ENCODE measurements at places on chromosomes 13 and 19.

DNA sequence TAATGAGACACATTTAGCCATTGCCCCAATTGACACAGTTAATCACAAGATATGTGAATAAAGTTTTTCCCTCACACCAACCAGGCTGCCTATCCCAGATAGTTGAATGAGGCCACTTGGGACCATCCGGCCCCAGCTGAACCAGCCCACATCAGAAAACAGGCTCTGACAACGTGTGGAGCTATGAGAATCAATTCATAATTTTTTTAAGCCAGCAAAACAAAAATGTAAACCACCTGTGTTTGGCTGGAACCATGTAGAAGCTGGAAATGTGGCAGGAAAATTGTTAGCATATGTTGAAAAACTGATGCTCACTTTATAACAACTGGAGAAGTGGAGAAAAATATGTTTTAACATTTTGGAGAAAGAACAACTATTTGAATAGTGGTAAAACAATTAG lies 1161.3 kb downstream of the SLITRK1 start:
- no peak for DNase-seq

GRCh38 chr13:50529154-50529882 lies 314.2 kb downstream of the DLEU7 start:
- DNase-seq, result no peak

GRCh38 chr19:38361633-38362075 lies 12.7 kb upstream of the PSMD8 start:
- peak; percentile 45 for DNase-seq

GRCh38 chr19:19459073-19459472 lies 53.6 kb downstream of the GATAD2A start:
- no peak for DNase-seq

DNA sequence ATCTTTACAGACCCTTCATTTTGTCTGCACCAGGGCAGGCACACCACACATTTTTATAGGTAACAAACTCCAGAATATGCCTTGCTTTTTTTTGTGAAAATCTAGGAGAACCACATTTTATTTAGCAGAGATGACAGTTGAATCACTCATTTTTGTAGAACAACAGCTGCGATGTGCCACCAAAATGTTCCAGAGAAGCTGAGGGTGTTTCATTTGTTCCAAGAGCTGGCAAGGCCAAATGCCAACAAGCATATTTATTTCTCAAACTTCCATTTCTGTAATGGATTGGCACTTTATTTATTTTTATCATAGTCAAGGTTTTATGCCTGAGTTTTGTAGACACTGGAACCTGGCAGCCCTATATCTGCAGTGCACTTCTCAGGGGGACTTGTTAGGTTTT lies 10.4 kb downstream of the OLFM4 start:
- no peak for DNase-seq

DNA sequence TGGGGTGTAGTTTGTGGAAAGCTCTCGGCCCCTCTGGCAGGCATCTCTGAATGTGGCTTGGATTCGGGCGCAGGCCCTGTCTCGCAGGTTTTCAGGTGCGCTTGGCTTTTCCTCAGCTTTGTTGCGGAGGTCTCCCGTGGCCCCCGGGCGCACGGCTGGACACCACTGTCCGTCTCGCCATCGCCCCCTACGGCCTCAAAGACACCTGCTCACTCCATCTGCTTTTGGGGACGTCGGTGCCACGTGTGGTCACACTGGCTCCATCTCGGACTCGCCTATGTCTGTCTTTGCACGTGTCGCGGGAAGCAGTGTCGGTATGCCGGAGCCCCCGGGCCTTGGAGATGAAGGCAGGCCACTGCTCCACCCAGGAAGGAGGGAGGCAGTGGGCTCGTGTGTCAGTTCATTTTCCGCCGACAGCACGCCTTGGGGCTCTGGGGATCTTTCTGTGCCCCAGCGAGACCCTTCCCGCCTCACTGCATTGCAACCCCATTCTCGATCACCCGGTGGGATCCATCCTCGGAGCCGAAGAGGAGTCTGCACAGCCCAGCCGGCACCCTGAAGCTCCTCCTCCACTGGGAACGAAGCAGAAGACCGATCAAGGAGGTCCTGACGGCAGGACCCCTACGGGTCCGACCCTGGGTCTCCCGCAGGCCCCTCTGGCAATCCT lies 42.1 kb downstream of the ZNF146 start:
- no peak for DNase-seq

DNA sequence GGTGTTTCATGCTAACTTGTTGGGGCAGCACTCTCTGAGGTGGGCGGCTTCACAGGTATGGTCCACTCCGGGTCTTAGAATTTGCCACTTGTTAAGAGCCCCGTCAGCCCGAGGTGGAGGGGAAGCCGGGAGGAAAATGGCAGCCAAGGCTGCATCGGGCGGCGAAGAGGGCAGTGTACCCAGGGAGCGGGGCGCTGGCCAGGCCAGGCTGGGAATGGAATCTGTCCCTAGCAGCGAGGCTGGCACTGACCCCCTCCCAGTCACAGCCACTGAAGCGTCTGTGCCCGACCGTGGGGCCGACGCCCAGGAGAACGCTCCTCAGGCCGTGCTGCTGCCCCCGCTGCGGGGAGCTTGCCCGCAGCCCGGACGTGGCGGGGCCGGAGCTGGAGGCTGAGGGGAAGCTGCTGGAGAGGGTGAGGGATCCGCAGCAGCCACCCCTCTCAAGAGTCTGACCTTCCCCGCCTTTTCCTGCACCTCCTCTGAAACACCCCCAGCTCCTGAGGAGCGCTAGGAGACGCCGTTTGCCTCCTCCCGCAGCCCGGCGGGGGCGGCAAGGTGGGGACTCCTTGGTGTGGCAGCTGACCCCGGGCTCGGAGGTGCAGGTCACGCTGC lies 313.8 kb upstream of the SPRY2 start:
- no peak for DNase-seq

DNA sequence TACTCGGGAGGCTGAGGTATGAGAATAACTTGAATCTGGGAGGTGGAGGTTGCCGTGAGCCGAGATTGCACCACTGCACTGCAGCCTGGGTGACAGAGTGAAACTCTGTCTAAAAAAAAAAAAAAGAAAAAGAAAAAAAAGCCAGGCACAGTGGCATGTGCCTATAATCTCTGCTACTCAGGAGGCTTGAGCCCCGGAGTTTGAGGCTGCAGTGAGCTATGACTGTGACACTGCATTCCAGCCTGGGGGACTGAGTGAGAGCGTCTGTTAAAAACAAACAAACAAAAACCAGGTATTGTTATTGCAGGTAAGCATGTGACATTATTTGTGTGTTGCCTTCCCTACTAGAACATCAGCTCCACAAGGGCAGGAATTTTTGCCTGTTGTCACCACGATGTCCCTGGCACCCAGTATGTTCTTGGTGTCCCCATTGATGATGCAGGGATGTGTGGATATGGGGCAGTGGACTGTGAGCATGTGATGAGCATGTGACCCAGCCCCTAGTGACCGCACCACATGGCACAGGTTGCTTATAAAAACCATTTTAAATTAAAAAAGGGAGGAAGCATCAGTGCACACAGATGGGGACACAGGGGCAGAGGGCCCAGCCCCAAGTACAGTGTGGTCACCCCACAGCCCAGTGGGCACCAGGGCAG lies 1.6 kb upstream of the KANK2 start:
- no peak for DNase-seq

DNA sequence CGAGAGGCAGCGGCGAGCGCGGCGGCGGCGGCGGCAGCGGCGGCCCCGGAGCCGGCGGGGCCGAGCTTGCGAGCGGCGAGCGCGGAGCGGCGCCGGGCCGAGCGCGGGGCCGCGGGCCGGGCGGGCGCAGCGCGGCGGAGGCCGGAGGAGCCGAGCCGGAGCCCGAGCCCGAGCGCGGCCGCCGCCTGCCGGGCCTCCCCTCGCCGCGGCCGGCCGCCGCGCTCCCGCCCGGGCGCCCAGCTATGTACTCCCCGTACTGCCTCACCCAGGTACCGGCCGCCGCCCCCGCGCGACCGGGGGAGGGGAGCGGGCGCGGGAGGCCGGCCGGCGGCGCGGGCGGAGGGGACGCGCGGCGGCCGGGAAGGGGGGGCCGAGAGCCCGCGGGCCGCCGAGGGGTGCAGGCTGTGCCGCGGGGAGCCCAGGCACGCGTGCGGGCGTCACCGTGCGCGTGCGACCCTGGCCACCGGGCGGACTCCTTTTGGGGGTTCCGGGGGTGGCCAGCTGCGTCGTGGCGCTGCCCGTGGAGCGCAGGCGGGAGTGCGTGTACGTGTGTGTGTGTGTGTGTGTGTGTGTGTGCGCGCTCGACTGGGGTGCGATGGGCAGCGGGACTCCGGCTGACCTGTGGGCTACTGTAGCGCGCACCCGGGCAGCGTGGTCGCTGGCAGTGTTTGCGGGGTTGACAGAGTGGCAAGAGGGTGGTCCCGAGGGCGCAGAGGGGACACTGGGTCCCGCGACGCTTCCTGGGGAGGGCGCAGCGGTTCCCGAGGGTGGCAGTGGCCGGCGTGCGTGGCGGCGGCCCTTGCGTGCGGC lies 526 bp downstream of the NFIX start:
- no peak for DNase-seq

- DNase-seq, result no peak
Observed at GRCh38 chr19:48395170-48395455, 1.6 kb downstream of the GRIN2D start.

- no peak for DNase-seq
Observed at GRCh38 chr19:29323021-29323430, 110.1 kb upstream of the UQCRFS1 start.

DNA sequence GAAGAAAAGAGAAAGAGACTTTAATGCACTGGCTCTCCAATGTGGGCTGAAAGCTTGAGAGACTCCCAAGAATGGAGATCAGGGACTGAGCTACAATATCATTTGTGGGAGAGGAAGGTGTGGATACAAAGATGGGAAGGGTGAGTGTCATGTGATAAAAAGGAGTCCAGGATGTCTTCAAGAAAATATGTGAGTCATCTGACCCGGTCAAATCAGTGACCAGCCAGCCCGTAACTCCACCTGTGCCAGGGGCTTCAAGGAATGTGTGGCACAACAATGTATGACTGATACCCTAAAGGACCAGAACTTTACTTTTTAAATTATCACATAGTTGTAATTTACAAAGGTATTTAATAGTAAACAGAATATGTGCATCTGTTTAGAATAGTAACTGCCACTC lies 97.2 kb downstream of the DOCK9 start:
- DNase-seq, result no peak

- DNase-seq, result no peak
Observed at GRCh38 chr13:110910013-110910890, 4.6 kb downstream of the ANKRD10 start.

DNA sequence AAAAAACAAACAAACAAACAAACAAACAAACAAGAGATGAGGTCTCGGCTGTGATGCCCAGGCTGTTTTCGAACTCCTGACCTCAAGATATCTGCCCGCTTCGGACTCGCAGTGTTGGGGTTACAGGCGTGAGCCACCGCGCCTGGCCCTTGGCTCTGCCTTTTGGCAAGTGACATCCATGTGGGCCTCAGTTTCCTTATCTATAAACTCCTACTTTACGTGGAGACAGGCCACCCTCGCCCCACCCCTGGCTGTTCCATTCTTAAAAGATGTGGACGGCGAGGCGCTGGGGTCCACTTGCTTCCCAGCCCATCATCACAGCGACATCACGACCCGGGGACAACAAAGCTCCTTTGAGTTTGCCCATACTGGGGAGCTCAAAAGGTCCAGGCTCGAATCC lies 1.7 kb downstream of the TSSK6 start:
- DNase-seq, result no peak

GRCh38 chr19:54189145-54189734 lies at the start of gene MBOAT7:
Gene MBOAT7, minus strand, starts transcription at chr19:54189580. Its CDS starts 1,072 bp downstream, at chr19:54188508.
- DNase-seq, result peak; percentile 99

DNA sequence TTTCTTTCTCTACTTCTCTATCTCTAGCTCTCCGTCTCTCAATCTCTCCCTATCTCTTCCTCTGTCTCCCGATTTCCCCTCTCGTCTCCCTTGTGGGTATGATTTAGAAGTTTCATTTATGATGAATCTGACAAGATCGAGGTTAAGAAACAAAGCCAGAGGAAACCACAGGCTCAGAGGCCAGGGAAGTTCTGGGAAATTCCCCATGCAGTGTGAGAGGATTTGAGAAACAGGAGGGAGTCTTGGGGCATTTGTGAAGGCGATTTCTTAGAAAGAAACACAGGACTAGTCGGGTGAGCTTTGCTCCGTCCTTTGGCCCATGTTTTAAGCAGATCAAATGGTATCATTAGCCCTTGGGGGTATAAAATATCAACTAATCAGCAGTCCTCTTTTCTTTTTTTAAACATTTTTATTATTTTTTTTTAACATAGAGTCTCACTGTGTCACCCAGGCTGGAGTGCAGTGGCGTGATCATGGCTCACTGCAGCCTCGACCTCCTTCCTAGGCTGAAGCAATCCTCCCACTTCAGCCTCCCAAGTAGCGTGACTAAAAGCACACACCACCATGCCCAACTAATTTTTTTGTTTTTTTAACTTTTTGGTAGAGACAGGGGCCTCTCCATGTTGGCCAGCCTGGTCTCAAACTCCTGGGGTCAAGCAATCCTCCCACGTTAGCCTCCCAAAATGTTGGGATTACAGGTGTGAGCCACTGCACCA lies 25.8 kb downstream of the TNFSF9 start:
- DNase-seq, result no peak

GRCh38 chr19:16345457-16345856 lies 20.8 kb downstream of the KLF2 start:
- DNase-seq, result no peak

DNA sequence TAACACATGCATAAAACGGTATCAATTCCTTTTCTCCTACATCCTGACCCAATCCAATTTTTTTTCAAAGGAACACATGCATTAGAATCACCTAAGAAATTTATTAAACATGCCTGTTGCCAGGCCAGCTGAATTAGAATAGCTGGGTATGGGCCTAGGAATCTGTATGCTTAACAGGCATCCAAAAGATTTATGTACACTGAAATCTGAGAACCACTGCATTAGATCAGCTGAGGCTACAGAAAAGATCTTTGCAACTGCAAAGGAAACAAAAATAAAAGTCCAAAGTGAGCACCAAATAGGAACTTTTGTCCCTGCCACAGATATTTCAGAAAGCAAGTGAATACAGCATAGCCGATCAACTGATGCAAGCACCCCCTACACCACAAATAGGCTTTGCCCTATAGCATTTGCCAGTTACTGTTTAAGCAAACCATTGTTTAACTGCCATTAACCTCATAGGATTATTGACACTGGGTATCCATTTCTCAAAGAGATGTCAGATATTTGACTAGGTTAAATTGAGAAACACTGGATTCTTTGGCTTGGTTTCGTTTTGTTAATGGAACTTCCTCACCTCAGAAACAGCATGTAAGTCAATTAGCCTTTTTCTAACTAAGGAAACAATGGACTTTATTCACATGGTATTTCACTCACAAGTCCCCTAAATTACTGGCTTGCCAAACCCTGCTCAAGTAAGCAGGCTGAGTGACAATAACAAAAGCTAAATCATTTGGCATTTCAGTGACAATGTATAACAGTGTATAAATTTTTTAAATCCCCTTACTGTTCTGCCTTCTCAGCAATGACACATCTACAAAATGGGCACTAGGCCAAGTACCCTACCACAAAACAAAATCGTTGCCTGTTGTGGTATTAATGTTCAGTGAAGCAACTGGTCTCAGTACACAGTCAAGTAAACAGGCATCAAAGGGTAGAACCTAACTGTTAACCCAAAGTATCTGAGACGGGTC lies 67.8 kb downstream of the SUCLA2 start:
- DNase-seq, result peak; percentile 67

Data from bone marrow (tissue), 2 donors.